ENCODE measurements at places on chromosomes 11 and 22. TPM values are rescaled to one million over a fixed set of nuclear protein-coding genes. Genes with fewer than 3 reads are reported as not detected.

DNA sequence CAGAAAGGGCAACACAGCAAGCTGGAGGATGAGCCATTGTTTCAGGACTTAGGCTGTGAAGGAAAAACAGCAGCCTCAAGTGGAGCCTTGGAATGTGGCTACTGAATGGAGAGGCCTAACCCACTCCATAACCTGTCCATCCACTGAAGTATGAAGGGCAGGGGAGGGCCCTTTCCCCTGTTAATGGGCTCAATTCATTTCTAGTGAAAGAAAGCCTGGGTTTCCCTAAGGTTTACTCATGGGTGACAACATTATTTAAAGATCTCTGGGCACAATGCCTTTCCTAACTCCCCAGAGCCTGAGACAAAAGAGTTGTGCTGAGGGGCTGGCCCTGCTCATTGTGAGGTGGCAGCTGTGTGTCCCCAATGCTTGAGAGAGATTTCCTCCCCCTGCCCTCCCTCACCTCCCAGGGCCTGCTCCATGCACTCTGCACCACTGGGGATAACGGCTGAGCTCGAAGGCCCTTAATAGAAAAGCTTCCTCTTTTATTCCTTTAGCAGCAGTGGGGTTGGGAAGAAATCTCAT is 83.8 kb downstream of the ME3 start:
- peak; percentile 97 for DNase-seq
- H3K27me3 ChIP-seq = no peaks in the 10 kb centered on the region
- H3K4me1 ChIP-seq = peaks cover 67% of the 10 kb centered on the region
- H3K27ac ChIP-seq = peak overlapping the region; percentile 98

GRCh38 chr11:128156486-128156885 is 430.9 kb downstream of the ETS1 start:
- H3K27ac ChIP-seq = no peak overlapping the region
- H3K36me3 ChIP-seq = no peaks in the 10 kb centered on the region
- no peaks in the 10 kb centered on the region for H3K27me3 ChIP-seq
- H3K4me3 ChIP-seq = no peak overlapping the region

DNA sequence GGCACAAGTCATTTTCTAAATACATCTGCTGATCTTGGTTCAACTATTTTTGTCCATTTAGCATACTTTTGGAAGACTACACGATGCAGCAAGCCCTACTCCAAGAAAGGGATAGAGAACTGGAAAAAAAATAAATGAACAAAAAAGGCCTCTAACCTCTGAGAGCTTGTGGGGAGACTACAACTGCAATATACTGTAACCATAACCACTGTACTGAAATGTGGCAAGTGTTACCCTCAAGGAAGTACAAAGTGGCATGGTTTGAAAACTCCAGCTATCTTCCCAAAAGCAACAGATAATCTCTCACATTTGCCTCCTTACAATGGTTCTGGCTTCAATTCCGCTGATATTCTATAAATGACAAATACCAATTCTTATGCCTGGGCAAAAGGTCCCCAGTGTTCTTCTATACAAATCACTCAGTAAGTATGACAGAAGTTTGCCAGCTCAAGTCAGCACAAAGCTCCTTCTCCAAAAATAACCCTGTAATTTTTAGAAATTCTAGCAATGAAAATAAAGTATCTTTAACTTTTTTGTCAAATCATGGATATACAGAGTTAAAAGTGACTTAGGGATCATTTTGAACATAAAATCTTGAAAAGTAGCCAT is 22.9 kb downstream of the AMBRA1 start:
- H3K27ac ChIP-seq = no peak overlapping the region
- H3K27me3 ChIP-seq = no peaks in the 10 kb centered on the region
- no peak for DNase-seq
- no peaks in the 10 kb centered on the region for H3K36me3 ChIP-seq
- H3K4me3 ChIP-seq = no peak overlapping the region

DNA sequence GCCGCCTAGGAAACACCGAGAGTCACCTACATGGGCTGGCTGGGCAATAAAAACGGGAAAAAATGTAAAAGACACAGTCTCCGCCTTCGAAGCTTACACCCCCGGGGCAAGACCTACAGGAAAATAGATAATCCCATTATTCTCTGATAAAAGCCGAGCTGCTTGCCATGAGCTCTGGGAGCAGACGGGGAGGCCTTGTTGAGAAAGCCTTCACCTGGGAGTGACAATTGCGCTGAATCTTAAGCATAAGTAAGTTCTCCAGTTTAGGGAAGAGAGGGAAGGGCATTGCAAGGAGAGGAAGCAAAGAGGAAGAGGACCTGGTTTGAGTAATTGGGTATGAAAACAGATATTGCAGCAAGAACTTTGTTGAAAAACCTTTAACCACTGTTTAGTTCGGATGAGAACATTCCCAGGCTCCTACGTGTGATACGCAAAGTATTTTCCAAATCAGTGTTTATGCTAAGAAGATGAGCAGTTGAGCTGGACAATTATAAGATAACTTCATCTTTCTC is 813 bp upstream of the BTBD10 start:
- peak overlapping the region; percentile 93 for H3K4me3 ChIP-seq
- peak overlapping the region; percentile 15 for H3K27ac ChIP-seq
- H3K36me3 ChIP-seq = no peaks in the 10 kb centered on the region
- no peaks in the 10 kb centered on the region for H3K27me3 ChIP-seq

- no peak overlapping the region for H3K27ac ChIP-seq
- no peak for DNase-seq
- H3K4me3 ChIP-seq = no peak overlapping the region
Observed at GRCh38 chr22:48794906-48795305, 1032.8 kb downstream of the BRD1 start.

DNA sequence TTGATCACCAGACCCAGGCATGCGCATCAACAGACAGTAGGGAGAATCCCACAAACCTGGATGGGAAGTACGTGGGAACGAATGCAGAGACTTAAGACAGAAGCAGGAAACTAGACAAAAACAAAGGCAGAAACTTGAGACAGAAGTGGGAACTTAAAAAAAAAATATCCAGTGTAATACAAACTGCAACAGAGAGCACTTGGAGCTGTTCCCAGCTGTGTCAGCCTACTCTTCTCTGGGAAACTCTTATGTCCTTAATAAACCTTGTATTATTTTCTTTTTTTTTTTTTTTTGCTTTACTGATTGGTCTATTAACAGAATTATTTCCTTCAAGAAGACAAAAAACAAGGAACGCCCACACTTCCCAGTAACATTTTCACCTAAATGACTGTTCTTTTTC is 1818.1 kb upstream of the RAG2 start:
- no peak overlapping the region for H3K4me3 ChIP-seq
- H3K36me3 ChIP-seq = no peaks in the 10 kb centered on the region
- DNase-seq = no peak
- no peaks in the 10 kb centered on the region for H3K27me3 ChIP-seq

- H3K4me3 ChIP-seq = no peak overlapping the region
- peaks cover 37% of the 10 kb centered on the region for H3K4me1 ChIP-seq
- no peak for DNase-seq
- H3K27me3 ChIP-seq = peaks cover 12% of the 10 kb centered on the region
Observed at GRCh38 chr11:45897556-45897955, 9.5 kb downstream of the FREY1 start.

GRCh38 chr11:62921201-62921572 is at the start of gene CHRM1:
Gene CHRM1 (minus strand): TSS chr11:62921363. CDS start chr11:62911100, 10,263 bp downstream.
- H3K4me3 ChIP-seq = no peak within 1 kb of the TSS
- no peak within 1 kb of the TSS for H3K27ac ChIP-seq
- DNase-seq = no peak
- peaks cover 42% of the 10 kb centered on the region for H3K27me3 ChIP-seq

- H3K4me1 ChIP-seq = no peaks in the 10 kb centered on the region
- no peak overlapping the region for H3K4me3 ChIP-seq
- H3K36me3 ChIP-seq = no peaks in the 10 kb centered on the region
- H3K27me3 ChIP-seq = no peaks in the 10 kb centered on the region
- DNase-seq = no peak
Observed at GRCh38 chr11:62146476-62147200, 22.8 kb downstream of the INCENP start.

DNA sequence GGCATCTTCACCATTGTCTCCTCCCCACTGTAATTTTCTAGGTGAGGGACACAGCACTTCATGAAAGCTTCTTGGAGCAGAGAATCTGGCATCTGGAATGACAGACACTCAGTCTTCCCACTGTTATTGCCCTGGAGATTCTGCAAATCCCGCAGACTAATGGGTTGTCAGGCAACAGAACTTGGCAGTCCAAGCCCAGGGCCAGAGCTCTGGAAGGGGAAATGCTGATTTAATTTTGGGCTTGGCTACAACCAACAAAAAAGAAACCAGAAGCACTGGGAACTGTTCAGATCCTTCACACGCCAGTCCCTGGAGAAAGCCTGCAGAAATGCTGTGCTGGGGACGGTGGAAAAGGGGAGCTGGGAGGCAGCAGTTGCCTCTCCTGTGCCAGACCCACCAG is 71.5 kb upstream of the BID start:
- DNase-seq = no peak
- no peaks in the 10 kb centered on the region for H3K36me3 ChIP-seq
- H3K27me3 ChIP-seq = no peaks in the 10 kb centered on the region
- H3K27ac ChIP-seq = no peak overlapping the region
- no peak overlapping the region for H3K4me3 ChIP-seq

DNA sequence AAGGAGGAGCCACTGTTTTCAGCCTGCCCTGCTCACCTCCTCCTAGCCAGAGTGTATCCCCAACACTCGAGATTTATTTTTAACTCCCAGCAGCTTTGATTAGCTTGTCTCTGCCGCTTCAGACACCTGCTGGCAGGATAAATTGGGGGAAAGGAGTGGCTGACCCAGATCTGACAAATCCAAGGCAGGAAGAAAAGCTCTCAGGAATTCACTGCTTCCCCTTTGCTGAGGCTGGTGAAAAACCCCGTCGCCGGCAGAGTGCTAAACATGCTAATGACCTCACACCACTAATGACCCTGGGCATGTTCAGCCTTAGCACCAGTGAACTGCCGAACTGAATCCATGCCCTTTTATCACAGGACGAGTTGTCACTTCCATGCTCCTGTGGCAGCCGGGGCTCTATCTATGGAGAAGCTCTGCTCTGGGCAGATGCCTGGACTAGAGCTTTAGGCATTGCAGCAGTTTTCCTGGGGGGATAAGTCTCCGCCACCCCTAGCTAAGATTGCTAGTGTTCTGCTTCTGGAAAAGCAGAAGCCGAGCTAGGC is 52.2 kb downstream of the FEZ1 start:
- peak overlapping the region; percentile 39 for H3K27ac ChIP-seq
- H3K4me1 ChIP-seq = peaks cover 42% of the 10 kb centered on the region
- no peak overlapping the region for H3K4me3 ChIP-seq
- H3K27me3 ChIP-seq = no peaks in the 10 kb centered on the region

- no peaks in the 10 kb centered on the region for H3K27me3 ChIP-seq
- DNase-seq = no peak
- no peak overlapping the region for H3K4me3 ChIP-seq
- H3K4me1 ChIP-seq = peaks cover 38% of the 10 kb centered on the region
- peak overlapping the region; percentile 82 for H3K27ac ChIP-seq
Observed at GRCh38 chr11:124943254-124943616, 7.4 kb upstream of the HEPACAM start.

DNA sequence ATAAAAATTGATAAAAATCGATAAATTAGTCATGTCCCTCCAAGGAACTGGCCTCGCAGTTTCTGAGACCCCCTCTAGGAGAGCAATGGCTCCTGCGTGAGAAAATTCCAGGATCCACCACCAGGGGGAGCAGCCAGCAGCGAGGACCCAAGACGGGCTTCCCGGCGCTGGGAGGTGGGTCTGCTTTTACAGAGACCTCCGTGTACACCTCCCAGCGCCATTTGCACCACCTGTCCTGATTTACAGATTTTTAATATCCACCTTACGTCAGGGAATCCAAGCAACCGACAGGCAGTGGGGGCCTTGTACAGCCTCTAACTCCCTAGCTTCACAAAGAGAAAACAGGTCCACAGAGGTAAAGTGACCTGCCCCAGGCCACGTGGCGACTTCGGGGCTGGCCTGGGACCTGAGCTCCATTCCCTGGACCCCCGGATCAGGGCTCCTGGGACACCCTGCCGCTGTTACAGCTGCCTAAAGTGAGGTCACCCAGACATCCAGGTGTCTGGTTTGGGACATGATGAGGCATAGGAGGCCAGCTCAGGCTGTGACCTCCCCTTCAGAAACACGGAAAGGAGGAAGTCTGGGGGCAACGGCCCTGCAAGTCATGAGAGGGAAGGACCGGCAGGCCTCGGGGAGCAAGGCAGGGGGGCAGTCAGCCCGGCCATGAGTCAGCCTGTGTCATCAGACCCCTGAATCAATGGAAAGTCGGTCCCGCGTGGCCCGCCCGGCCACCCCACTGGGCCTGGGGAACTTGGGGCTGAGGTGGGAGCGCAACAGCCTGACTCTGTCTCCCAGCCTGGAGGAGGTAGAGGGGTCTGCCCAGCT is 3.5 kb downstream of the OSM start:
- no peak overlapping the region for H3K27ac ChIP-seq
- DNase-seq = peak; percentile 89
- H3K4me3 ChIP-seq = no peak overlapping the region
- H3K36me3 ChIP-seq = no peaks in the 10 kb centered on the region
- H3K4me1 ChIP-seq = peaks cover under 1% of the 10 kb centered on the region
- peaks cover 4% of the 10 kb centered on the region for H3K27me3 ChIP-seq

- peak; percentile 21 for DNase-seq
- H3K36me3 ChIP-seq = no peaks in the 10 kb centered on the region
- H3K4me3 ChIP-seq = no peak overlapping the region
- H3K27ac ChIP-seq = no peak overlapping the region
- no peaks in the 10 kb centered on the region for H3K27me3 ChIP-seq
Observed at GRCh38 chr11:125390946-125391345, 105.1 kb downstream of the FEZ1 start.

DNA sequence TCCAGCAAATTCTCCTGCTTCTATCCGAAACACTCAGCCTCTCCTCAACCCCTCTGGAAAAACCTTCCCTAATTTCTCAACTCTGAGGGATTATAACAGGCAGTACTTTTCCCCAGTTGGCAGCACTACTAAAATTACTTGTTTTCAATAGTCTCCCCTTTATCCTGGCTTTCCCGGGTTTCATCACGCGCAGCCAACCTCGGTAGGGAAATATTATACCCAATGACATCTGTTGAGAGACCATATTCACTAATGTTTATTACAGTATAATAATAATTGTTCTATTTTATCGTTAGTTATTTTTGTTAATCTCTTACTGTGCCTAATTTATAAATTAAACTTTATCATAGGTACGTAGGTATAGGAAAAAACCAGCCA is 330 bp upstream of the POLD3 start:
- no peak overlapping the region for H3K27ac ChIP-seq
- H3K36me3 ChIP-seq = peaks cover 5% of the 10 kb centered on the region
- H3K4me1 ChIP-seq = peaks cover 15% of the 10 kb centered on the region
- no peaks in the 10 kb centered on the region for H3K27me3 ChIP-seq
- peak overlapping the region; percentile 92 for H3K4me3 ChIP-seq

DNA sequence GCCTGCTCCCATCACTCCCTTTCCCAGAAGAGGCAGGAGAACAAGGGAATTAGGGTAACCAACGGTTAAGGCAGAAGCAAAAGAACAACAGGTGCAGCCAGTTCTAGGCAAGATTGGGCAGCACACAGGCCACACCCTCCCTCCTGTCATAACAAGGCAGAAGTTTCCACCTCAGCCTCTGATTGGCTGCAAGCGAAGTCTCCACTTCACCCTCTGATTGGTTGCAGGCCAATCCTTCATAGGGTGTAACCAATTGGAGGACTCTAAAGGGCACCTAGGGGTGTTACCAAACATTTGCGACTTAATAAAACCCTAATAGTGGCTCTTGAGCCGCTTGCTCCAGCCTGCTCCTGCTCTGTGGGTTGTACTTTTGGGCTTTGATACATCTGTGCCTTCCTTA is 153.8 kb downstream of the CACNA1I start:
- peaks cover 15% of the 10 kb centered on the region for H3K4me1 ChIP-seq
- no peak overlapping the region for H3K27ac ChIP-seq
- H3K36me3 ChIP-seq = no peaks in the 10 kb centered on the region
- H3K27me3 ChIP-seq = peaks cover 6% of the 10 kb centered on the region
- no peak overlapping the region for H3K4me3 ChIP-seq
- no peak for DNase-seq

The HORMAD2 gene
- total RNA-seq = not detected

The CHKB gene
- total RNA-seq = 93.9 TPM

The SEC14L6 gene
- 2.4 TPM for total RNA-seq

The OR51B4 gene
- total RNA-seq = not detected

The TMEM126B gene
- total RNA-seq = 73.5 TPM

The ANKK1 gene
- total RNA-seq = 0.22 TPM

The CREB3L1 gene
- total RNA-seq = 1.7 TPM
